GM12865 (cell line): ENCODE measurements at places on chromosomes 6 and 20.

DNA sequence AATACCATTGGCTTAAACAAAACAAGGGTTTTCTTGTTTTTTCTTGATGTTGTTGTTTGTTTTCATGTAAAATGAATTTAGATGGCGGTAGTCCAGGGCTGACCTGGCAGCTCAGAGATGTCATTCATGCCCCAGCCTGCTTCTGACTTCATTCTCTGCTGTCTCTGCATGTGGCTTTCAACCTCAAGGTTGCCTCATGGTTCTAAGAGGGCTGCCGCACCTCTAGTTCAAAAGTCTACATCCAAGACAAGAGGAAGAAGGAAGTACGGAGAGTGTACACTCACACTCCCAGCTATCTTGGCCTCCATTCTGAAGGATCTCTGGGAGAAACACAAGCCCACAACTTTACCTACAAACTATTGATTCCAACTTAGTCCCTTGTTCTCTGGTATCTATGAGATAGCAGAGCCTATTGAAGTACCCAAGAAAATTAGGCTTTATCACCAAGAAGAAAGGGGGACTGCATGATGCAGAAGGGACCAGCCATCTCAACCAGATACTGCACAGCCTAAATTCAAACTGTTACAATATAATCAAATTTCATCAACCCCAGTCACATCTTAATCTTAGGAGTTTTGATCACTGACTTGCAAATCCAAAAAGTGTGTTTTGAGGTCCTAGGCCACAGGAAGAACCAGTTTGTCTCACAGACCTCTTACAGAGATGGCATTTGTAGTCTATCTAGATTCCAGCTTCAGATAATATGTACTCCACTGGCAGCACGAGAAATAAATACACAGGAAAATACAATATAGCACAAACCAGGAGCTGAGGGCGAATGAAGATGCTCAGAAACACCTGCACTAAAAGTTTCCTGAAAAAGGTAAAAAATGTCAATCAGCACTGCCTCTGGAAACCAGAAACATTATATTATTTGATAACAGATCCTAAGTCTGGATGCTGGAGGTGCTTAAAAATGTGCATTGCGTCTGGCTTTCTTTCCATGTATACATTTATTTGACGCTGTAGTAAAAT, 866 bp upstream of the BTN3A3 start:
- DNase-seq, result no peak

DNA sequence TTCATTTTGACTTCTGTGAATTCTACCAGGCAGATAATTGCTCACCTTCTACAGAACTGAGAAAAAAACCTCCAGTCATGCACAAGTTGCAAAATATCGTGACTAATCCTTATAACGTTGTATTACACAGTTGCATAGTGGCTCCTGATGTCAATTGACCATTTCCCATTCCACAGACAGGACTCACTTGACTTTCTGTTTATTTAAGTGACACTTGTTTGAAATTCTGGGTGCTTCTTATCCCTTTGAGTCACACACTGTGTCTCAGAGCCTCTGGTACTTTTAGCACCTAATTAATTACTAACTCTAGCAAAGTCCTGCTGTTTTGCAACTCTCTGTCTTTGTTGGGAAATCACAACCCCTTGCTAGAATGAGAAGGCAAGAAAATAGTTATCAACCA, 16.2 kb upstream of the RSPO3 start:
- DNase-seq, result no peak

DNA sequence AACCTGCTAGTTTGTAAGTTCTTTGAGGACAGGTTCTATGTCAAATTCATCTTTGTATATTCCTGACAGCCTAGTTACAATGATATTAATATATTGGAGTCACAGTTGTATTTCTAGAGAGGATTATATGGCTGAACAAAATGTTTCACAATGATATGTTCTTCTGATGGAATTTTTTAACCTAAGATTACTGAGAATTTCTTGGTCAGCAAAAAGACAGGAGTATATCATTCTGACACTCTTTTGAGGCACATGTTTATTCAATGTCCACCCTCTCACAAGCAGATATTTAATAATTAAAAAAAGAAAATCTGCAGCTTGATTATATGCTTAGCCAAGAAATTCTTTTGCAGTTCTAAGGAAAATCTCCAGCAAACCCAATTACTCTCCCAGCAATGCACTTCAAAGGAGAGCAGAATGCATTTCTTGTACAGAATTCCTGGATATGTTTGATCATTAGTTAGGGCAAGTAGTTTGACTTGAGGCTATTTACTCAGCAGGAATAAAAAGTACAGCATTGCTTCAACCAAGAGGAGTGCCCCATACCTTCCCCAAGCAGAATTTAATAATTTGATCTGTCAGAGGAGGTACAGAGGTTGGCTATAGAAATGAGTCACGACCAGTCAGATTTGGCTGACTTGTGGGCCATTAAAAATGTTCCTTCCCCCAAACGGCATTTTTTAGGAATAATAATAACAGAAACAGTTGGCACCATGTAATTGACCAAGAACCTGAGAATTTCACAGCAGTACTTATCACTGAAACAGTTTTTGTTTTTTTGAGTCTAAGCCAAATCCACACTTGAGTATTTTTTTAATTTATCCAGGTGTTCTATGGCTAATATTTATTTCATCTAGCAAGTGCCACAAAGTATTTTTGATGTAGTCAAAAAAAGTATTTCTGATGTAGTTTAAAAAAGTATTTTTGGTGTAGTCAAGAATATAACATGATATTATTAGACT, 508.1 kb upstream of the FLRT3 start:
- DNase-seq, result no peak

- peak; percentile 51 for DNase-seq
Observed at GRCh38 chr6:139736325-139736906, 362.0 kb upstream of the CITED2 start.

DNA sequence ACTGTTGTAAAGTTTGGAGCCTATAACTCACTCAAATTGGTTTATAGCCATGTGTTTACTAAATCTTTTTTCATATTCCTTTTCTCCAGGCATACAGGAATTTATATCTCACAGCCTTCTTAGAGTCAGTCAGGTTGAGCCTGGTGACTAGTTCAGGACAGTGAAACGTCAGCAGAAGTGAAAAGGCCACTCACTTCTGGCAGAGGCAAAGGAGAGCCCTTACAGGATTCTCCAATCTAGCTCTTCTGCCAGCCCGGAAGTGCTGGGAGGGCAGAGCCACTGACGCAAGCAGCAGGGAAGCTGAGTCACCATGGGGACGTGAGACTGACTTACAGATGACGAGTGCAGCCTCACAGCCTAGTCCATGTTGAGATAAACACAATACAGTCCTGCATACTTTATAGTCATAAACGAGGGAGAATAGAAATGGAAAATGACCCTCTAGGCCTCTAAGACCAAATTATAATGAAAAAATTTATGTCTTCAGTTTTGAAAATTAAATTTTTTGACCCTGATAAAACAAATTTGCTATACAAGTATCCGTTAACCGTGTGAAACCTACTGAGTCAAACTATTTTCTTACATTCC, 1.3 kb downstream of the PXT1 start:
- DNase-seq, result peak; percentile 94

- DNase-seq, result peak; percentile 18
Observed at GRCh38 chr6:46380152-46380807, 111.0 kb downstream of the RCAN2 start.

DNA sequence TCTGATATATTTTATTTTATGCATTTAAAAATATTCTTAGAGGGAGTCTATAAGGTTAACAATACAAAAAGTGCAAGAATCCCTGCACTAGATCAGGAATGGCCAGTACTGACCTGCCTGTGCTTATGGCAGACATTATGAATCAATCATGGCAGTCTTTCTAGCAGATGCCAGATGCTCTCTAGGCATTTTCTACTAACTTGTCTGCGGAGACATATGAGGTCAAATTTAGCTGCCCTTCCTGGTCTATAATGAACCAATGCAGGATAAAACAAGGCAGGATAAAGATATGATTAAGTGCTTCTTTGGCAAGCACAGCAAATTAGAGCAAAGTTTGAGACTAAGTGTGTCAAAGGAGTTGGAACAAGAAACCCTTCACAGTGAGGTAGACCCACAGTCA, 46.6 kb upstream of the RNF24 start:
- DNase-seq, result no peak

- DNase-seq, result no peak
Observed at GRCh38 chr6:83509441-83509840, 2.9 kb upstream of the PRSS35 start.

- DNase-seq, result peak; percentile 78
Observed at GRCh38 chr6:37691904-37692806, 5.5 kb downstream of the MDGA1 start.

GRCh38 chr6:10759884-10760329, 12.3 kb downstream of the TMEM14B start:
- DNase-seq, result no peak

- DNase-seq, result no peak
Observed at GRCh38 chr20:8940326-8940725, 128.6 kb upstream of the PLCB4 start.

DNA sequence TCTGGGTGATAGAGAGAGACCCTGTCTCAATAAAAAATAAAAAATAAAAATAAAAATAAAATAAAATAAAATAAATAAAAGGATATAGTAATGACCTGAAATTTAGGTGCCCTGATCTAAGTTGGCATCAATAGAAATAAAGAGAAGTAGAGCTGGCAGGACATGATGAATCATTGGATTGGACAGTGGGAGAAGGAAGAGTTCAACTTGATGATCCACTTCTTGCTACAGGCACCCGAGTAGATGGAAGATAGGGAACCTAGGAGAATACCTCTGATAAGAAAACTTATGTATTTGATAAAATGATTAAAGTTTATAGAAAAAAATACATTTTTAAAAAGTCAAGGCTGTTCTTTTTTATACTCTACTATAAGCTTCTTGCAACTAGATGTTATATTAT, 79.0 kb downstream of the ADTRP start:
- no peak for DNase-seq

DNA sequence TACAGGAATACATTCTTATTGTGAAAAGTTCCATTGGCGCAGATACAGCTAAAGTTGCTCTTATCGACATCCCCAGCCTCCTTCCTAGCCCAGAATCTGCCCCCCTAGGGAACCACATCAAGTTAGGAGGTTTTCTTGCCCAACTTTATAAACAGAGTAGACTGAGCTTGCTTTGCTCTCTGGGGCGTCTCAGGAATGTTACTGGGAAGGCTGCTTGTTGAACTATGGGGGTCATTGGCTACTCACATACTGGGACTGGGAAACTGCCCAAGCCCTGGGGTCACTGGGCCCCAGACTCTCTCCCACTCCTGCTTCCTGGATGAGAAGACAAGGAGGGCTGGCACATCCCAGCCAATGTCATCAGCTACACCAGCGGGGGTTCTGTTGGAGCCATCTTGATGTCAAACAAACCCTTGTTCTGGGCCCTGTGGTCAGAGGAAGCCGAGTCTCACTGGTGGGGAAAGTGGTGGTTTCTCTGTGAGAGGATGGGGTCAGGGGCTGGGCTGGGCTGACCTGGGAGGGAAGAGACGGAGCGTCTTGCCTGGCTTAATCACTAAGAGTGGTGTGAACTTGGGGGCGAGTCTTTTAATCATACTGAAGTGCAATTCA, 26.0 kb downstream of the BPIFB4 start:
- no peak for DNase-seq

- no peak for DNase-seq
Observed at GRCh38 chr6:17130786-17131185, 28.9 kb downstream of the STMND1 start.

DNA sequence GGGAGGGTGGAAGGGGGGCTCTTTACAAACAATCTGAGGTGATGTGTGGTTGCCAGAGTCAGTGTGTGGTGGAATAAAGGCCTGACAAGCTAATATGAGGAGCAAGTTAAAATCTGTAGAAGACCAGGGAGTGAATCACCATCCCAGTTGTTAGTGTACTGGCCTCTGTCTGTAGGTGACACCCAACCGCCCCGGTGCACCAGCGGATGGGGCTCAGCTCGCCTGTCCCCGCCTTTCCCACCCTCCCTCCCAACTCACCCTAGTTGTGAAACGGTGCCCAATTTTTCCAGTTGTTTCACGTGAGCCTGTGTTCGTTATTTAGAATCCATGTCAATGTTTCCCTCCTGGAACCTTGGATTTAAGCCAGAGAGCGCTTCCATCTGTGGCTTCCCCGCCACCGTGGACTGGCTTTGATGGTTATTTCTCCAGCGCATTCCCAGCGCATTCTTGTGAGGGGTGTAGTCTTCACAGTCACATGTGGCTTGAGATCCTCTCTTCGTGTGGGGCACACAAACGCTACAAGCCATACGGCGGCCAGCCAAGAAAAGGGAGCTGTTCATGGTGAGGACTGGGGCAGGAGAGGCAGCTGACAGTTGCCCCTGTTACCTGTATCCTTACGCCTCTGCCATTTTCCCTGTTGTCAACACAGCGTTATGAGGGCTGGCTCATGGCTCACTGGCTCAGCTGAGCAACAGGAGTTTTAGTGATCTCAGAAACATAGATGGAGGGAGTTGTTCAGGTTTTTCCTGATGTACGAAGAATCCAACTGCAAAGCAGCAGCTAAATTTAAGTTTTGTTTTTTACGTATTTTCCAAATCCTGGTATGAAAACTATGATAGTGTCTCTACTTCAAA, 137.6 kb downstream of the ZDHHC14 start:
- no peak for DNase-seq

- no peak for DNase-seq
Observed at GRCh38 chr20:63702751-63703470, 4.9 kb downstream of the ARFRP1 start.

GRCh38 chr6:5098501-5099270, 13.5 kb downstream of the PPP1R3G start:
- no peak for DNase-seq

DNA sequence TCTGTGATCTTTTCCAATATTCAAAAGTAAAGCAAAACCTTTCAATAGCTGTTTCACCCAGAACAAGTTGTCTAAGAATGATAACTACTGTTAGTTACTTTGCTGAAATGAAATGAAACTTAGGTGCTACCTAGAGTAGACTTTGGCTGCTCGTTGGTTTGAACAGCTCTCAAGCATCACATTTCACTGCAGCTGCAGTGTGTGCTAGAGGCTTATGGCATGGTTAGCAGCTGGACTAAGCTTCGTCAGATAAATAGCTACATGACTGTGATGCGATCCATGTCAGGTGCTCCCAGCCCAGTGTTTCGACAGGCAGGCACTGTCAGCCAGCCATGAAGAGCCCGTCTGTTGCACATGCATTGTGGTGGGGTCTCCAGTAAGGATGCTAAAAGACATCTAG, 201.1 kb downstream of the TFAP2B start:
- no peak for DNase-seq

DNA sequence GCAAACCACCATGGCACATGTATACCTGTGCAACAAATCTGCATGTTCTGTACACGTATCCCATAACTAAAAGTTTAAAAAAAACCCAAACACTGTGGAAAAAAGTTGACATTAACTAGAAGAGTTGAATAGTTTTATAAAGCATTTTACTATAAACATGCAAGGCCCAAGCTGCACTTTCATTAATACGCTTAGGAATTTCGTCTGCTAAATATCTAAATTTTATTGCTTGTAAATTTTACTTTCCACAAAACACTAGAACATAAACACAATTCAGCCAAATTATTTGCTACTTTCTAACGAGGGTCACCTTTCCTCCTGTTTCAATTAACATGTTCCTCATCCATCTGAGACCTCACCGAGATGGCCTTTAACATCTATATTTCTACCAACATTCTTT, 74.4 kb upstream of the MAN1A1 start:
- DNase-seq, result no peak

- no peak for DNase-seq
Observed at GRCh38 chr6:127635091-127635490, 58.1 kb downstream of the C6orf58 start.
